ENCODE measurements at places on chromosomes 7 and 10.

- no peak for DNase-seq
Observed at GRCh38 chr10:78779339-78779955, 289.3 kb upstream of the ZMIZ1 start.

DNA sequence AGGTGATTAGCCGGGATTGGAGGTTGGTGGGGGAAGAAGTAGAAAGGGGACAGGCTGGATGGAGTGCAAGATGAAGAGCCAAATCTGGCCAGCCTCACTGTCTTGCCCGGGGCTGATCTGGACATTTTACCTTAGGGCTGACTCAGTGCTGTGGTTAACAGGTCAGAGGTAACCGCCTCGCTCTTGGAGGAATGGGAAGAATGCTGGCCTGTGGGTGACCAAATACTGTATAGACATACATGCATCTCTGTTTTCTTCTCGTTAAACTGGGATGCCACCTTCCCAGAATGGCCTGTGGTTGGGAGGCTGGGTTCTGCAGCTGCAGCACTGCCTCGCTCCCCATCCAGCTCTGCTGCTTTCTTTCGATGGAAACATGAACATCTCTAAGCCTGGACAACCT lies 120.0 kb downstream of the SEC23IP start:
- no peak for DNase-seq

- DNase-seq: no peak
Observed at GRCh38 chr7:78206769-78207168, 408.2 kb downstream of the PHTF2 start.

DNA sequence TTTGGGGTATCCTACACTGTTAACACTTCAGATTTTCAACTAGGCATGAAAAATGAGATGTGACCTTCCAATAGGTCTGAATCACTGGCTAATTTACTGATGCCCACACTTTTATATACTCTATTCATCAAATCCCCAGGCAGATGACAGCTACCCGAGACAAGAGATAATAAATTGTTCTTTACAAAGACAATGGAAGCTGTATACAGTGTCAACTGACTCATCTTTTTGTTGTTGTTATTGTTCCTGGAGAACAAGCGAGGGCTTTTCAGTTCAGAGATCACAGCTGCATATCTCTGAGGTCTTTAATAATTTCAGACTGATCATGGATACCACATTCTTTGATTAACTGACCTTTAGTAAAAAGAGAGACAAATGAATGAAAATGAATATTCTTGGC lies 228.9 kb downstream of the SDHAF3 start:
- no peak for DNase-seq

GRCh38 chr7:124635416-124635815 lies 130.2 kb downstream of the GPR37 start:
- no peak for DNase-seq

GRCh38 chr10:113947184-113948041 lies 93.0 kb downstream of the NHLRC2 start:
- DNase-seq: no peak

DNA sequence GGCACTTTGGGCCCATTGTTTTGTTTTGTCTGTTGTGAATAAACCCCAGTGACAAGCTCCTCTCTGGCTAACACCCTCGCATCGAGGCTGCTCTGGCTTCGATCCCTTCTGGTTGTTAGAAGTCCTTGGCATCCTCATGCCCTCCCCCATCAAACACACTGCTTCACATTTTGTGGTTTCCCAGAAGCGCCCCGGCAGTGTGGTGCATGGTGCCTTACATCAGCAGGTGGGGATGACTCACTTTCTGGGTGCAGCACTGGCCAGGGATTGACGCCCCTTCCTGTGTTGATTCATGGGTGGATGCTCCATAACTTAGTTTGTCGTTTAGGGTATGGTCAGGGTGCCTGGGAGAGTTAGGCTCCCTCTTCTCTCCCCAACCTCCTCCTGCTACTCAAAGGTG lies 51.4 kb downstream of the PLPP4 start:
- DNase-seq: no peak

DNA sequence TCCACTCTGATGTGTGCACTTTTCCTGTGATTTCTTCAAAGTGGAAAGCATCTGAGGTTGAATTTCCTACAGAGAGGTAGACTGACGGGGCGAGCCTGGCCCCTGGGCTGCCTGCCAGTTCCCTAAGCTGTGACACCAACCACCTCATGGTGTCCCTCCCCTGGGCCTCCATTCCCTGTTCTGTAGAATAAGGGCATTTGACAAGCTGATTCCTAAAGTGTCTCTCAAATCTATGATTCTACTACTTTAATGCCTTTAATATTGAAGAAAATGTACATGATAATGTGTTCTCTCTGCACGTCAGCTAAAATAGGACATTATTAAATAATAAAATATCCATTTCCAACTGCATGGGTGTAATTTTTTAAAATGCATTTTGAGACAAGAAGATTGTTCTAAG lies 105.1 kb downstream of the SEC61G start:
- DNase-seq: no peak

GRCh38 chr10:124992462-124993344 lies 50.8 kb downstream of the ZRANB1 start:
- peak; percentile 42 for DNase-seq

GRCh38 chr7:142602756-142603155 lies 146.5 kb upstream of the PRSS1 start:
- no peak for DNase-seq

DNA sequence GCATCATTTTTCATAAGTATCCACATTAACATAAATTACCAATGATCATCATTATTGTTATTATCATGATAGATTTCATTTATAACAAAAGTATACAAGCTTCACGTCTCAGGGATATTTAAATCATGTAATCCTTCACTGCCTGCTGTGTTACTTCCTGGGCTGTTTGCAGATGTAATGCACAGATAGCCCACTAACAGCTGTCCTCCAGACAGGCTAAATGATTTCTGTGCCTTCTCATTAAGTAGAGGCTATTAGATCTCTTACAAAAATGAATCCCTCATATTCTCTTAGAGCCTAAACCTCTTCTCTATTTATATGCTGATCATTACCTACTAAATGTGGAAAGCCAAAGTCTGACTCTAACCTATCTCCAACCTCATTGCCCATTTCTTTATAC lies 9.3 kb downstream of the PCLO start:
- DNase-seq: no peak

- DNase-seq: no peak
Observed at GRCh38 chr10:101903827-101904550, 60.4 kb upstream of the KCNIP2 start.

DNA sequence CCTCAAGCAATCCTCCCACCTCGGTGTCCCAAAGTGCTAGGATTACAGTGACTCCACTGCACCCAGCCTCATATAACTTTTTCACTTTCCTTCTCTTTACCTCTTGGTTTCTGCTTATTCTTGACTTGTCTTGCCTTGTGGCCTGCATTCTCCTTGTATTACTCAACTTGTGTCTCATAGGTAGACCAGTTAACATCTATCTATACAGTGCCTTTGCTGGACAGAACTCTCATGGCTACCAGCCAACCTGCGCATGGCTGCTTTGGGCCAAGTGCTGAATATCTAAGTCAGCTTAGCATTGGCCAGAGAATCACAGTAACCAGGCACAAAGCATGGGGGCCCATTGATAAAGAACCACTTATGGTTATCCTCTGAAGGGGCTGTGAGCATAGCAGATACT lies 42.6 kb upstream of the ZNRF2 start:
- no peak for DNase-seq

- DNase-seq: no peak
Observed at GRCh38 chr7:149432121-149432691, 28.7 kb downstream of the ZNF777 start.

GRCh38 chr7:127667017-127667670 lies 15.2 kb downstream of the SND1 start:
- peak; percentile 97 for DNase-seq

DNA sequence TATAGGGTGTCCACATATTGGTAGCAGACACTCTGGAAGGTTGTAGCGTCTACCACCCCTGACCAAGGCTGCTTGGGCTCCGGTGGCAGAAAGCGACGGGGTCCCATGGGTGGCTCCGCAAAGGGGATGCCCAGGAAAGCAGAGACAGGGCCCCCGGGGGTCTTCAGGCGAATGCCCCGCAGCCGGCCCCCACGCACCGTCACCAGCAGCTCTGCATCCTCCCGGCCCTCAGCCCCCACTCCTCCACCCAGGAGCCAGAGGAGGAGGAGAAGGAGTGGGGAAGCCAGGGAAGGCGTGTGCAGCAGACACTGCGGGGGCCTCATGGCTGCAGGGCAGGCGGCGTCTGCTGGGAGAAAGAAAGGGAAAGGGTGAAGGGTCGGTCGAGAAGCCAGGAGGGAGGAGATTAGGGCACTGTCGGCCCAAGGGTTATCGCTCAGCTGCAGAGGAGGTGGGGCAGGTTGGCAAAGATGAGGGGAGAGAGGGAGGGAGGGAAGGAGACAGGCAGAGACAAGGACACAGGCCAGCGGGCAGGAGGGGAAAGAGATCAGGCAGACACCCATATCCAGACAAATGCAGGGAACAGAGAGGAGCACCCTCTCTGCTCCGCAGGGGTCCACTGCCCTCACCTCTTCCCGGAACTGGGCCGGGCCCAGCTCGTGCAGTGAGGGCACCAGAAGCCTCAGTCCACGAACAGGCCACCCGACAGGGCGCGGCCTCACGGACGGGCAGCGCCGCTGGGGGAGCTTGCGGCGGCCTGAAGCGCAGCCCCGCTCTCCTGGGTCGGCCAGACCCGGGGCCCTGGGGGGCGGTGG lies 1.6 kb downstream of the ACHE start:
- no peak for DNase-seq

- peak; percentile 40 for DNase-seq
Observed at GRCh38 chr10:63976538-63976937, 455.3 kb downstream of the REEP3 start.

DNA sequence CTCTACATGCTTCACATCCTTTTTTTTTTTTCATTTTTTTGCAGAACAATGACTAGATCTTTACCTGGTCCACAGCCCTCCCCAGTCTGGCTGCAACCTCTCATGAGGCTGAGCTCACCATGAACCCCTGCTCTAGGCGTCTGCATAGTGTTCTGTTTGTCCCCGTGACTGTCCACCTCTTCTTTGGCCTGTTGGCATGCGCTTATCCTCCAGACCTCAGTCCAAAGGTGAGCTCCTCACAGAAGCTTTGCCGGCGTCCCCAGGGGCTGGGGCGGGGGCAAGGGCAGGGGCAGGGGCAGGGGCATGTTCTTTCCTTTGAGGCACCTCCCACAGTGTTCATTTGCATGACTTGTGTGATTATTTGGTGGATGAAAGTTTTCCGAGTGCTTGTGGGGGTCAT lies 218.4 kb upstream of the ZNF32 start:
- DNase-seq: no peak

DNA sequence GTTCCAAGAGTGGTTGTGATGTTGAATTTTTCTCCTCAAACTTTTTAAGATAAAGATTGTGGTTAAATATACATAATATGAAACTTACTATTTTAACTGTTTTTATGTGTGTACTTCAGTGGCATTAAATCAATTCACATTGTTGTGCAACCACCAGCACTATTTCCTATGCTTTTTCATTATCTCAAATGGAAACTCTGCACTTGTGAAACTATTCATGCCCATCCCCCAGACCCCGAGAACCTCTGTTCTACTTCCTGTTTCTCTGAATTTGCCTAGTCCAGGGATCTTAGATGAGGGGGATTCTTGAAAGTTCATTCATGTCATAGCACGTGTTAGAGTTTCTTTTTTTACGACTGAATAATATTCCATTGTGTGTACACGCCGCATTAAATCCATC lies 67.0 kb downstream of the WDR37 start:
- no peak for DNase-seq

DNA sequence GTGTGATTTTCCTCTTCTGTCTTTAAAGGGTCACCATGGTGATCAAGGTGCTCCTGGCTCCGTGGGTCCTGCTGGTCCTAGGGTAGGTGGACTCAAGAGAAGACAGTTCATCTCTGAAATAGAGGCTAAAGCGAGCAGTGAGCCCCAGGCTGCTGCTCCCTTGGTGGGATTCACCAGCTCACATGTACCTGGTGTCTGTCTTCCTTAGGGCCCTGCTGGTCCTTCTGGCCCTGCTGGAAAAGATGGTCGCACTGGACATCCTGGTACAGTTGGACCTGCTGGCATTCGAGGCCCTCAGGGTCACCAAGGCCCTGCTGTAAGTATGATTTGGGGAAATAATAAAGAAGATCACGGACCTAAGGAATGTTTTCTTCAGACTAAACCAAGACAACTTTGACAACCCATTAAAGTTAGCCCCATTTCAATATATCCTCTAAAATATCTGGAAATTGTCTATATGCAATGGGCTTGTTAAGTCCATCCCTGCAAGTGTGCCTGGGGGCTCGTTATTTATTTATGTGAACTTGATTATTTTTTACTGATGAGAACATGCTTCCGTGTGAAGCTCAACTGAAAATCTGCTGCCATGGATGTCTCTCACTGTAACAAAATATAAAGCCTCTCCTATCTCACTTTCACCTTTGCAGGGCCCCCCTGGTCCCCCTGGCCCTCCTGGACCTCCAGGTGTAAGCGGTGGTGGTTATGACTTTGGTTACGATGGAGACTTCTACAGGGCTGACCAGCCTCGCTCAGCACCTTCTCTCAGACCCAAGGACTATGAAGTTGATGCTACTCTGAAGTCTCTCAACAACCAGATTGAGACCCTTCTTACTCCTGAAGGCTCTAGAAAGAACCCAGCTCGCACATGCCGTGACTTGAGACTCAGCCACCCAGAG lies 32.5 kb downstream of the COL1A2 start:
- DNase-seq: no peak

GRCh38 chr7:24913801-24914464 lies 66.0 kb downstream of the OSBPL3 start:
- DNase-seq: no peak

GRCh38 chr10:22086730-22087401 lies 83.3 kb upstream of the DNAJC1 start:
- no peak for DNase-seq

DNA sequence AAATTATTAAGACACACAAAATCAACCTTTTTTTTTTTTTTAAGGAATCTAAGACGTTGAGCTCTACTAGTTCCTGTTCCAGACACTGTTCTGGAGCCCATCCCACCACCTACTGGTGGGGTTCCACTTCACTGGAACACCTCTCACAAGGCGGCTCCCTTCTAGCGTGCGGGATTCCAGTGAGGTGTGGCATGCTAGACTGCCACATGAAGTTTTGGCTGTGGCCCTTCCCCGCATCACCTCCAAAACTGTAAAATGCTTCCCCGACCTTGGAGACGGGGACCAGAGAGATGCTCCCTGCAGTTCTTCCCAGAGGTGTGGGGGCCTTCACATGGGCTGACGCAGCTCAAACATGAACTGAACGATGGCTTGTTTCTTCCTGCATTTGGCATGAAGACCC lies 12.6 kb downstream of the FAM53B start:
- DNase-seq: no peak

All from kidney capillary endothelial cell (primary cell).